NCI-H187 (cell line): ENCODE measurements at places on chromosomes 7 and 10.
A peak's percentile ranks its signal among the peaks of the same experiment; 100 is the strongest.

DNA sequence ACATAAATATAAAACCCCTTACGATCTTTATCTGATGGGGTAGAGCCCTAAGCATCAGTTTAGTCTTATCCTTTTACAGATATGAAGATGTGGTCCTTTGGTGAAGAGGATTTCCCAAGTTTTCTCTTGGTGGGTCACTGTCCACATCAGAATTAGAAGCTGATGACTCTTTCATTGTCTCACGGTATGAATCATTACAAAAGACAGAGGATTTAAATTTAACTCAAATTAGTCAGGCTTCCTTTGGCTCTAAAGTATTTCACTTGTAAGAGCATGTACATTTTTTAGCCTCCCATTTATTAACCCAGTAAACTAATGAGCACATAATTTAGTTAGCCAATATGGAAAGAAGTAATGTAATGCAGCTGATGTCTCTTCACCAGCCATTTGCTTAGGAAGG is 49.9 kb upstream of the TMEM26 start:
- DNase-seq = no peak

DNA sequence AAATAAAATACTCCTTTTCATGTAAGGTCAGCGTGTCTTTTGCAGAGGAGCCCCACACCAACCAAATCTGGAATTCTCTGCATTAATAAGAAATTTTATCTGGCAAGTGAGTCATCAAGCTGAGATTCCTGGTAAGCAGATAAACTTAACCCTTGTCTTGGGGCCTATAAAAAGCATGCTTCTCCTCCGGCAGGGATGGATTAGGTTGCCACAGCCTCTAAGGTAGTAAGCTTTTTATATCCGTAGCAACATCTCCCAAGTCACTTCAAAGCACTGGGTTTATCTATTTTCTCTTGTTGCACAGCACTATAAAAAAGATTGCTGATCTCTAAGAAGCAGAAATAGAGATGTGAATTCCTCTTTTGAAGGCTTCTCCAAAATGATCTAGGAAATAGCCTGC is 202.8 kb upstream of the NOBOX start:
- DNase-seq = no peak

DNA sequence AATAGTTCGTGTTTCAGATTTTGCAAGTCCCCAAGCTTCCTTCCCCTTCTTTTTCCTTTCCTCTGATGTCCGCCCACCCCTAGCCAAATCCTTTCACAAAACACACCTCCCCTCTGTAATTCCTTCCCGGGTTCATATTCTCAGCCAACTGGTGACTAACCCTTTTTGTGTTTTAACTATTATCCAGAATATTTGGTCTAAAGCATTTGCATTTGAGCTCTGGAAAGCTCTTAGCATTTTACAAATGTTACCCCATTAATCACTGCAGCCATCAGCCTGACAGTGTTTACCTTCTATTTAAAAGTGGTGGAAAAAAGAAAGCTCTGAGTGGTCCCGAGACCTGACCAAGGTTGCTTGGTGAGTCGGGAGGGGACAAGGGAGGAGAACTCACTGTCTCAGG is 139.0 kb downstream of the CREB5 start:
- no peak for DNase-seq

GRCh38 chr10:59675812-59676211 is 33.8 kb downstream of the SLC16A9 start:
- no peak for DNase-seq

DNA sequence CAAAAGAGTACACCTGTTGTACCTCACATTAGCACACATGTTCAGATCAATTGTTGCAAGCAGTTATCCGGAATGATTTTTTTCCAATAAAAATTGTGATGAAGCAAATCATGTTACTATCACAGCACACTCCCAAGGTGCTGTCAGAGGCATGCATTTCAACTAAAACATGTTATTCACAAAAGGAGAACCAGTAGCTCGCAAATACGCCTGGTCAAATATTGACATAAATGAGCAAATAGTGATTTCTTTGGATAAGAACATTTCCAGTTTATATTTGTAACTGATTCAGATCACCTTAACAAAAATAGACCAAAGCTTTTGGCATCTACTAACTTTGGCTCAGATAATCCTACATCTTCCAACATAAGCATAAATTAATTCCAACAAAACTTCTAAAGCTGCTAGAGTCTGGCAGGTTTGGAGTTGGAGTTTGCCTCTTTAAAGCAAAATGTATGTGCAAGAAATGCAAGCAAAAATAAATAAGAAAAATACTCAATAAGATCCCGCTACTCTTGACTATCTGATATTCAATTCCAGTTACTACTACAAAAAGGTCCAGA is 208.0 kb downstream of the SFMBT2 start:
- no peak for DNase-seq

DNA sequence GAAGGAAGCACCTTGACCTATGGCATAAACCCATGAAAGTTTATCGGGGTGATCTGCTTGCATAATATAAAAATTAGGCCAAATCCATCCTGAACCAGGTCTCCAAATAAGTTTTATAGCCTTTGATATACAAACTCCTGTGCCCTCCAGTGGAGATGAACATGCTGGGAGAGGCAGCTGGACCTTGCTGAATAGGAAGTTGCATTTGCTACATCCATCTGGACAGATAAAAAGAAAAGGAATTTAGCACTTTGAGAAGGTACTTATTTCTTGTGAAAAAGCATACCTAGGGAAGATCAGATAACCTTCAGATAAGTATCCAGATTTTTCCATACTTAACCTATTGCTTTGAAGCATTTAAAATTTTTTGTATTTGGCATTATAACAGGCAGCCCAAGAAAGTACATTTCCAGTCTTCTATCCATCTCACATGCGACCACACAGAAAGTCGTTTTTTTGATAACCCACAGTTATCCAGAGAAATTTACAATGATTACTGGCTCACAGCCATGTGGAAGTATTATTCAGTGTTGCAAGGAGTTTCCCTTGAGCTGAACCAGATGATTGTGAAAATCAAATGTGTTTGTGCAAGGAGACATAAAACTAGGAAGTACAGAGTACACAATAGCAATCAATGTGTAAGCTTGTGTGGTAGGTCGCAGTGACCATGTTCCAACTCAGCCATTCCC is 124.4 kb upstream of the STK17A start:
- DNase-seq = no peak

- no peak for DNase-seq
Measured at GRCh38 chr10:86677374-86677773, 9.1 kb downstream of the LDB3 start.

GRCh38 chr7:129949292-129950133 is 3.2 kb downstream of the UBE2H start:
- DNase-seq = no peak

DNA sequence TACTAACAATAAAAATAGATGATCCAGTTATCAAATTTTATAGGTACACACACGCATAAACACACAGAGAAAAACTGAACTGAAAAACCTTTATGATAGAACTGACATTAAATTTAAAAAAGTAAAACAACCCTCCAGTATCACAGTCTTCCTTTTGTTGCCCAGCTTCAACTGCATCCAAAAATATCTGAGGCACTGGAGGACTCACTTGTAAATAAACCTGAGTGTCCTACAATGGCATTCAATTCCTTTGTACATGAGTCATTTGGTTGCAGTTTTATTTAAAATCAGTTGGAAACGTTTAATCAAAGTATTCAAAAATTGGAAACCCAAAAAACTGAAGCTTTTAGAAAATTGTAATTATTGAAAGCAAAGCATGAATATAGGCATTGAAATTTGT is 265.2 kb upstream of the CSTF2T start:
- DNase-seq = no peak

DNA sequence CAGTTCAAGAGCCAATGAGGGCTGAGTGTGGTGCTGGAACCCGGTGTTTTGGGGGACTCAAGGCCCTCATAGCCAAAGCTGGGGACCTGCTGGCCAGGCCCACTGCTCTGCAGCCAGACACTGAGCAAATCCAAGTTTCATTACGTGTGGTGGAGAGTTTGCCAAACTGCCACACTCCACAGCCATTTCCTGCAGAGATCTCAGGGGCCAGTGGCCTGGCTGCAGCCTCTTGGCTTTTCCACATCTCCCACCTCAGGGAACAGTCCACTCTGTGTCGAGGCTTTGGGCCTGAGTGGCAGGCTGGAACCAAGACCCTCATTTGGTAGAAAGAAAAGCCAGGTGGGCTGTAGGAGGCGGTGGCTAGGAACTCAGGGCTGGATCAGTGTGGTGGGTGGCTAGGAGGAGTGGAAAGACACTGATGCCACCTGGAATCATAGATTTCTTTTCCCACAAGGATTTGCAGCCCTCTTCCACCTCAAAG is 3.2 kb downstream of the HOXA11 start:
- DNase-seq = no peak

DNA sequence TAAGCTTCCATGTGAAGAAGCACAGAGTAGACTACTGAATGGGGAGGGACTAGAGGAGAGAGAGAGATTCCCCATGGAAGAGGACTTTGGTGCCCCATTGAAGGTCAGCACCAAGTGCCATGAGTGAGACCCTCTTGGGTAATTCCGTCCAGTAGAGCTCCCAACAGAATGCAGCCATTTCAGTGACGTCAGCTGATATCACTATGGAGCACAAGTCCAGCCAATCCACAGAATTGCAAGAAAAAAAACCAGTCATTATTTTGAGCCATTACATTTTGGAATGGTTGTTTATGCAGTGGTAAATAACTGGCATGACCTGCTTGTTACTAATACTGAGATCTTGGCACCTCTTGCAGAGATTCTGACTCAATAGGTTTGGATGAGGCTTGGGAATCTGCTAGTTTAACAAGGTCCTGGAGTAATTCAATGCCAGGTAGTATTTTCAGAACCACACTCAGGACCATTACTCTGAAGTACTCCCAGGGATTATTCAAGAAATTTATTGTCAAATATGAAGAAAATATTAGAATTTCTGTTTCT is 52.6 kb upstream of the SP8 start:
- no peak for DNase-seq

GRCh38 chr7:43758029-43758821 is at the start of gene BLVRA:
BLVRA (plus strand) TSS chr7:43758680; CDS start chr7:43771159, 12,479 bp downstream.
- no peak for DNase-seq

DNA sequence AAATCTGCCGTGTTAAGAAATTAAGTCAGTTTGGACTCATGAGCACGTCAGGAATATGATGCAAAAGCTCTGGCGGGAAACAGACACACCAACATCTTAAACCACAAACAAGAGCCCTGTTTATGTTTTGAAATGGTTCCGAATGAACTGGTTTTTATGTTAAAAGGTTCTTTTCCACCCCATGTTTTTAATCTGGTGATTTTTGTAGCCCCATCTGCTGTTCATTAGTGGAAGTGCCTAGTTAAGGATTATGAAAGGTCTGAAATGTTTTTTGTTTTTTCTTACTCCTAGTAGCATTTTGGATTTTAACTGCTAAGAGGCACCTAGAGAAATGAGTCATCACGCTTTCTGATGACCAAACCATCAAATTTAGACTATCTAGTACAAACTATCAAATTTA is 404.1 kb upstream of the MKI67 start:
- DNase-seq = no peak

- DNase-seq = no peak
Measured at GRCh38 chr7:156675721-156676120, 35.1 kb downstream of the RNF32 start.

GRCh38 chr7:25098096-25099046 is 26.7 kb downstream of the CYCS start:
- DNase-seq = peak; percentile 5

- no peak for DNase-seq
Measured at GRCh38 chr7:33157311-33157710, 27.9 kb downstream of the BBS9 start.

DNA sequence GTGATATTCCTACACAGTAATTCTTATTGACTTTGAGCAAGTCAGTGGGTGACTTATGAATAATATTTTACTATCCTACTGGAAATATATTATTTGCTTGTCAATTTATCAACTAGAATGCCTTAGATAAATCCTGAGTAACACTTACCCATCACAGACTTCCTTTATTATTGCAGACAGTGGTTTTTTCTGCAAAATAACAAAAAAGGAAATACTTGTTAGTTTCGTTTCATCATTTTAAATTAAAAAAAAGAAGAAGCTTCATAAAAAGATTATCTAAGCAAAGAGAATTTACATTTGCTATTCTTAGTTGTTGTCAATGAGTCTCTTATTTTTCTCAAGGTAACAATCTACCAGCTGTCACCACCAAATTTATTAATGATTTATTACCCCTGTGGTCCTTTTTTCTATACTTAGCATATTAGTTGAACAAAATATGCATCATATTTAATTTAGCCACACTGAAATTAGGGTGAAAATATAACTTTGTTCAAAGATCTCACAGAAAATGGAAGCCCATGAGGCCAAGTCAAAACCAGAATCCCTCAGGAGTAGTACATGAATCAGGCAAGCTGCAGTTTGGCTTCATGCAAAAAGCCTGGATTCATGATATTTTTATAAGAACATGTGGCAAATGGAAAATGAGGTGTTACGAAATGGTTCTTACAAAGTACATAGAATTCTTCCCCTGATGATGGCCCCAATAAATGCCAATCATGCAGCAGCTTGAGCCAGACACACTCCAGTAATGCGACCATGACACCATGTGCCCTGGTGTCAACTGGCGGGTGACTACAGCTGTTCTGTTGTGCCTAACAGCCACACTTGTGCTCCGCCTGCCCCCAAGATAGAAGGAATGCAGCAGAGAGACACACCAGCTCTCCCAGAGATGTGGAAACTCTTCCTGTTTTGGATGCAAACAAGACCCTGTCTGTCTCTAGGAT is 132.6 kb downstream of the ELMO1 start:
- DNase-seq = no peak
